ENCODE measurements at places on chromosomes 3 and 15.

GRCh38 chr15:20280933-20281463, 260.6 kb downstream of the GOLGA6L6 start:
- no peak for DNase-seq

DNA sequence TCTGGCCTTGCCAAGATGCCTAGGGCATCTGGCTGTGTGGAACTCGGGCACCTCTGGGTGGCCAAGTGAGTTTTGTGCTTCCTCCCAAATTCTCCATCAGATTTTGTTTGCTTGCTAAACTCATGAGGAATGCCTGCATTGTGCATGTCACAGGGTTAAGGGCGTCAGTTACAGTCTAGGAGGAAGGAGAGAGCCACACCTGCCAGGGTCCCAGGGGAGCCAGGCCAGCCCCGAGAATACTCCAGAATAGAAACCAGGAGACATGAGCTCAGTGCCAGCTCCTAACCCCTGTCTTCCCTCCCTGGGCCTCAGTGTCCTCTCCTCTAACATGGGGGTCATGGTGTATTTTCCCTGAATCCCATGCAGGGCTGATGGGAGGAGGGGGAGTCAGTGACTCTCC, 22.0 kb upstream of the SKOR1 start:
- no peak for DNase-seq

DNA sequence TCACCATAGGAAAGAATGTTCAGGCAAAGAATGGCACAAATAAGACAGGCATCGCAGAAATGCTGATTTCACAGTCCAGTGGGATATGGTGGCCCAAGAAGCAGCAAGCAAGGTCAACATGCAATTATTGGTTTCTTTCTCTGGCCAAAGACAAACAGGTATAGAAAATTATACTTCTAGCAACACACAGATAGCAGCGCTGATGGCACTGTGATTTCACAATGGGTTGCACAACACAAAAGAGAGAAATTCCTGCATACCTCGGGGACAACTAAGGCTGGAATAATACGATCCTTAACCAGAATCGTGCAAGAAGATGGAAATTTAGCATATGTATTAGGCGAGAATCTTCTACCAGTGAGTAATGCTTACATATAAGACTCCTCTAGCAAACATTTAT, 76.3 kb upstream of the NR2F2 start:
- no peak for DNase-seq

- no peak for DNase-seq
Measured at GRCh38 chr15:33638453-33638852, 327.7 kb downstream of the RYR3 start.

GRCh38 chr15:58608129-58608590, 141.3 kb downstream of the ADAM10 start:
- no peak for DNase-seq

DNA sequence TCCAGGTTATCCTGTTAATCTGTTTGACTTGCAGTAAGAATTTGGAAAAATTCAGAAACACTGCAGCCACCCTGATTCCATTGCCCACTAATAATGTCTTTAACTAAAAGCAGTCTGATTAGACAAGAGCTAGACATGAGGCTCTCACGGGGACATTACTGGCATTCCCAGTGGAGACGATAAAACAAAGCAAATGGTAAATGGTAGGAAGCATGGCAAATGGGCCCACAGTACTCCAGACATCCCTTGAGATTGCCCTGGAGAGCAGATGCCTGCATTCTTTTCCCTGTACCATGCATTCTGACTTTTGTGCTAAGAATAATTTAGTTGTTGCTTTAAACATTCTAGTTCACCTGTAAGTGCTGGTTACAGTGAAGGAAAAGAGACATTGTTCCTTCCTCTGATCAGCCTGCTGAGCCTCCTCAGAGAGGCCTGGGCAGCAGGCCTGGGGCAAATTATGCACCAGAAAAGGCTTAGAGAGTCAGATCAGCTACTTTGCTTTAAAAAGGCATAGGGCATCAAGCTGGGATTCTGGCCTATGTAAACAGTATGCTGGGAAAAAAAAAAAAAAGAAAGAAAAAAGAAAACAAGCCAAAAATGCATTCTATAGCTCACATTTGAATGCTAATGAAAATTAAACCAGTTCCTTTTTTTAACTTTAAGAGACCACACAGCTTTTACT, 204.6 kb downstream of the GABRG3 start:
- no peak for DNase-seq

- no peak for DNase-seq
Measured at GRCh38 chr15:48800811-48801455, 9.9 kb downstream of the CEP152 start.

DNA sequence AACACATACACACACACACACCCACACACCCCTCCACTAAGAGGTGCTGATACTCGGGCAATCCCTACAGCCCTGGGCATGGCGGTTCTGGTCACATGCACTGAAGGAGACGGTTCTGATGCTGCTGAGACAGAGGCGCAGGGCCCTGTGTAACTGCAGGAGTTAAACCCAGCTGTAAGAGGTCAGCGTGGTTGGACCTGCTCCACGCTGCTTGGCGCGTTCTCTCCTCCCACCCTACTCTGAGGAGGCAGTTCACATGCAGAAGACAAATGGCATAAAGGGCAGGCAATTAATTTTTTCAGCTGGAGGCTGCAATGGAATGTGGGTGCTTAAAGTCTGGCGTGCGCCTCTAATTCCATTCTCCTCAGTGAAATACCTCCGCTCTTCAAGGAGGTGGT, 35.2 kb downstream of the GRK7 start:
- no peak for DNase-seq

GRCh38 chr3:31793821-31794220, 187.2 kb downstream of the OSBPL10 start:
- DNase-seq, result no peak

DNA sequence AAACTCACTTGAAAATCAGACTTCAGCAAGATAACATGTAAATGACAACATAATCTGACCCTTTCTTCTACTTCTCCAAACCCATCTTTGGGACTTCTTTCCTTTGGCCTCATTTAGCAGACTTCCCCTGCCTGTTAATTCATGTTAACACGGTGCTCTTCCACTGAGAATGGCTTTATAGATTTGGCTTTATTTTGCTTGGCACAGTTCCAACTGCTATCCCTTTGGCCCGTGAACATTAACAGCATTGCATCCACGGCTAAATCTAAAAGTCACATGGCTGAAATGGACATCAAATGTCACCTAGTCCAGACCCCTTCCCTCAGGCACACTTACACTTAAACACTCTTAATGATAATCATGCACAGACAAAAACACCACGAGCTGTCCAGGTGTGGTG, 3.8 kb downstream of the ZMAT3 start:
- DNase-seq, result peak; percentile 10

DNA sequence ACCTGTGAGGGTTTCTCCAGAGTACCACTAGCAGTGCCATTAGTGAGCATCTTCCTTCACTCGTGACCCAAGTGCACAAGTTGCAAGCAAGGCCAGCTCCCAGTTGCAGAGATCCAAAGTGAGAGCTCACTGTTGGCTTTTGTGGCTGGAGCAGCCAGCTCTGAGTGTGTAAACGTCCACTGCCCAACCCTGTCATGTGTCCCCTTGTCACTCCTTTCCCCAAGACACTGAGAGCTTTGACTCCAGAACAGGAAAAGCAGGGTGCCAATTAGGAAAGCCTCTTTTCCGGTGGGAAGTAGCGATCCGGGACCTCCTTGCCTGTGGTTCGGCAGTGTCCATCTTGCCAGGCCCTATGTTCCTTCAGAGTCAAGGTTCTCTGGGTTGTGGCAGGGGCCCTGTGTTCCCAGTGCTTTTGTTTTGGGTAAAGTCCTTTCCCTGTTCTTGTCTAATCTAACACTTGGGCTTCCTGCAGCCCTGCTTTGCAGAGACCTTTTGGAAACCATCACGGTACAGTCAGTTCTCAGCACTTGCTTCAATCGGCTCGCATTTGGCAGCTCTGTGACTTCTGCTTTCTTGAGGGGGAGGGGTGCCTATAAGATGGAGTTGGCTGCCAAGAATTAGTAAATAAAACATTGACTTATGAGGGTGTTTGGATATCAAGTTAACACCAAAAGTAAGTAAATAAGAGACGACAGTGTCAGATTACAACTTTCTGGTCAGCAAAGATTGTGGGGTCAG, 90.5 kb downstream of the DNASE1L3 start:
- DNase-seq, result no peak

- DNase-seq, result no peak
Measured at GRCh38 chr3:7340795-7341194, 479.9 kb downstream of the GRM7 start.

GRCh38 chr3:121979734-121980449, 42.2 kb downstream of the ILDR1 start:
- no peak for DNase-seq

All from NCI-H748 treated with DMSO at 0.1 percent for 48 hours (cell line).